ENCODE measurements at places on chromosomes 16 and 17.

- DNase-seq: no peak
Measured at GRCh38 chr17:50280801-50281441, 6.7 kb downstream of the TMEM92 start.

DNA sequence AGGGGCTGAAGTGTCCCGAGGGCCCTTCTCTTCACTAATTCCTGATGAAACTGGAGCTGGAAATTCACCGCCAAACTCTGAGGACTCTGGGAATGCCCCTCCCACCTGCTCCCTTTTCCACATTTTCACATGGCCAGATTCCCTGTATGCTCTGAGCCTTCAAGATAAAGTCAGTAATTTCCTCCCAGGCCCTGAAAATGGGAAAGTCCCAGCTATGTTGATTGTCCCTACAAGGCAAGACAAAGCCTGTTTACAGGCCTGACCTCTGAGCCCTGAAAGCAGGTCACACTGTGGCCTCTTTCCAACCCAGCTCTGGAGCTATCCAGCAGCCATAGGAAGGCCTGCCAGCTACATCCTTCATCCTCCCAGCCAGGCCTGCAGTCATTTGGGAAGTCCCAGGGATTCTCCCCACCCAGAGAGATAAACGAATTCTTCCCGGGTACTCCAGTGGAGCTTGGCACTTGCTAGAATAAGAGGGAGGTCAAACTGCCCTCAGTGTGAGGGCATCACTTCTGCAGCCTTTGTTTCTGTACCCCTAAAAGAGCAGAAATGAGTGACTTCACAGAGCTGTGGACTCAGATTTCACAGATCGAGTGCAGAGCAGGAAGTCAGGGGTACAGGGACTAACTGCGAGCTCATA lies 19.6 kb upstream of the CCL2 start:
- no peak for DNase-seq

- DNase-seq: no peak
Measured at GRCh38 chr17:64087252-64088005, 42.5 kb downstream of the ERN1 start.

DNA sequence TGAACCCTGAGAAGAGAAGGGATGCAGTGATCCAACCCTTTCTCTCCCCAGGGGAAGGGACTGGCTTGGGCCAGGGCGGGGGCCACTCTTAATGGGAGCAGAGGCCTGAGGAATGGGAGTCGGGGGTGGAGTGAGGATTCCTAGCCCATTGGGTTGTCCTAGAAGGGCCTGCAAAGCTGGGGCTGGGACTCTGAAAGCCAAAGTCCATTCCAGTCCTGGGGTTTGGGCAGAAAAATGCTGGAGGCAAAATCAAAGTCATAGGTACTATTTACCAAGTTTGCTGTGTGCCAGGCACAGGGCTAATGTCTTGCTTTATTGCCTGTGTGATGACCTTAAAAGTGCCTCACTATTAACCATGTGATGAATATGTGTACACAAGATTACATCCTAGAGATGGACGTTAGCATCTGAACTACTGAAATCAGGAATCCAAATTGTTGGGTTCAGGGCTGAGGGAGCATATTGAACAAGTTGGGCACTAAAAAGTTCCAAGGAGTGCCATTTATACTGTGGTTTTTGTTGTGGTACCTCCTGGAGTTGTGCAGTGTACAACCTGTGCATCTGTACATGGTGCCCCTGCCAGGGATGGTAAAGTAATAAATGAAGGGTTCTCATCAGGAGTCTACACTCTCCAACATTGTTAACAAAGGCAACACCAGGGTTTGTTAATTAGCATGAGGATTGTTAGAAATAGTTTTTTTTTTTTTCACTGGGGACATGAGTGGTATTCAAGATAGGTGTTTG lies 84.4 kb upstream of the NKD1 start:
- no peak for DNase-seq
